KG1 (cell line): ENCODE measurements at places on chromosomes 12 and 14.

DNA sequence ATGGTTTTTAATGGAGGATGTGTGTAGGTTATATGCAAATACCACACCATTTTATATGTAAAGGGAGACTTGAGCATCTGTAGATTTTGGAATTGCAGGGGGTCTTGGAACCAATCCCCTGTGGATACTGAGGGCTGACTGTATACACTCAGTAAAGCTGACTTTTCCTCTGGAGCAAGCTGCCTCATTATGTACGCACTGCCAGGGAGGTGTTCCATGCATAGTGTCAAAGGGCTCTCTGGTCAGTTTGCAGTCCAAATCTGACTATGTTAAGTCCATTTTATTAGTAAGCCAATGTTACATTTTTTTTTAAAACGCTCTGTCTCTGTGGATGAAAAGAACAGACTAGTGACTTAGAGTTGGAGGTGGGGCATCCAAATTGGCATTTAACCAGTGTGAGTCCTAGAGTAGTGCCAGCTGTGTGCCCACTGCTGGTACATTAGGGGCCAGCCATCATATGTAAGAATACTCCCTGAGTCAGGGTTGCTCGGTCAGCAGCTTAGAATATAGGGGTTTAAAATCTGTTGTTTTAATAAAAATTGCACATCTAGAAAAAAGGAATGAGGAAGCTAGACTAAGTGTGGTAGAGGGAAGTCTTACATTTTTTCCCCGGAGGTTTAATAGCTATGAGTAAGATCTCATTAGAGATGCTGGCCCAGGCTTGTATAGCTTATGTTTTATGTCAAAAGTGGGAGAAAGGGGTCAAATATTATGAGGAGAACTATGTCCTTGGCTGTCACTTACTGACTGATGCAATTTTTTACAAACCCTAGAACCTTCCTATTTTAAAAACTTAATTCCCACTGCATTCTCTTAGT lies 87.0 kb downstream of the TESC start:
- no peak for DNase-seq

DNA sequence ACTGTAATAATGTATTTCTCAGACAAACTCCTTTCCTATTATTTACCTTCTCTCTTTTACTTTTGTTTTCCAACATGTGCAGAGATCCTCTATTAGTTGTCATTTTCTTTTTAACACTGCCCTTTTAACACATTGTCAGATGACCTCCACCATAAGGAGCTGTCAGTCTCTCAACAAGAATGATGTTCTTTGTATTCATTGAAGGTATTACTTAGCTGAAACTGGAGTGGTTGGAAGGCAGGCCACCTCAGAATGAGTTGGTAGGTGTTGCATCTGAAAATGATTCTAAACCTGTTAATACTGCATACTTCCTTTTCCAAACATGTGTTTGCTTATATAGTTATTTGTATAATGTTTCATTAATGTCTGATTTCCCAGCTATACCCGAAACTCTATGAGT lies 16.9 kb downstream of the TMEM117 start:
- no peak for DNase-seq

DNA sequence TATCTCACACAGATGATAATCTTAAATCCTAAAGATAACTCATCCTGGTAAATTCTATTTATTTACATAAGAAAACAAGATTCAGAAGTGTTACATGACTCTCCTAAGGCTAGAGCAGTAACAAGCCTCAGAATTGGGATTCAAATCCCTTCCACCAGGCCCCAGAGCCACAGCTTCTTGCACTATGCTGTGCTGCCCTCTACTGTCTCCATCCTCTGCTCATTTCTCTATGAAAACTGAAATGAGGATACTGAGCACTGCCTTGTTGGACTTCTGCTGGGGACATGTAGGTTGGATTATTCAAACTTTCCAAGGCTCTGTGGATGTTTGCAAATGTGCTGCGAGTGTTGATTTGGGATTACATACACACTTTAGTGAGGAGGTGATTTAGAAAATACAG lies 23.5 kb upstream of the C12orf50 start:
- no peak for DNase-seq

GRCh38 chr12:526089-526488 lies 66.3 kb downstream of the B4GALNT3 start:
- DNase-seq: no peak

- no peak for DNase-seq
These were observed 150.5 kb upstream of the KRR1 start for GRCh38 chr12:75661908-75662307.

GRCh38 chr12:57739387-57739786 lies 845 bp upstream of the AGAP2 start:
- no peak for DNase-seq

- DNase-seq: no peak
These were observed 14.2 kb downstream of the FAIM2 start for GRCh38 chr12:49889361-49890095.

- DNase-seq: no peak
These were observed 11.3 kb downstream of the CFAP54 start for GRCh38 chr12:96500693-96501092.

- no peak for DNase-seq
These were observed at the start of gene FOXG1 for GRCh38 chr14:28766469-28766955. Gene FOXG1 (plus strand): TSS chr14:28766787. CDS start chr14:28767280, 493 bp downstream.

- no peak for DNase-seq
These were observed 146.8 kb upstream of the RASSF8 start for GRCh38 chr12:25811656-25812126.

- no peak for DNase-seq
These were observed 77.8 kb upstream of the MAX start for GRCh38 chr14:65179918-65180724.

GRCh38 chr12:110266980-110267620 lies 13.9 kb upstream of the ATP2A2 start:
- DNase-seq: no peak

GRCh38 chr12:65858831-65859230 lies 34.5 kb downstream of the HMGA2 start:
- DNase-seq: no peak

GRCh38 chr12:126030573-126030972 lies 965.3 kb downstream of the AACS start:
- no peak for DNase-seq

DNA sequence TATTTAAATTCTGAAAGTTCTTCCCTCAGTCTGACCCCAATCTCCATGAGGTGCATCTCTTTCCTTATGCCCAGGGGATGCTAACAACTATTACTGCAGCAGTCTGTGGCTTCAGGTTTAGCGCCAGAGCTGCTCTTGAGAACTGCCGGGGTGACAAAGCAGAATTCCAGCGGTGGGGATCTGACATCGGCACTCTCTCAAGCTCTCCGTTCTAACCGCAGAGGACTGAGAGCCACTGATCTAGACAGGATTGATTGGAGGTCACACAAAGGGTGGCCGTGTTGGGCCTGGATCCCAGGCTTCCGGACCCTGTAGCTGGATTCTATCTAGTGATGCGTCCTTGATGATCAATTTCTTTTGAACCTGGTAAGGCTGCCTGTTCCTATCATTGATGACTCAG lies 155.6 kb upstream of the TMEM132C start:
- DNase-seq: no peak

GRCh38 chr12:388541-389141 lies 479 bp downstream of the KDM5A start:
- DNase-seq: no peak

- DNase-seq: peak; percentile 43
These were observed 2.2 kb downstream of the CDK2AP1 start for GRCh38 chr12:123269395-123269892.

DNA sequence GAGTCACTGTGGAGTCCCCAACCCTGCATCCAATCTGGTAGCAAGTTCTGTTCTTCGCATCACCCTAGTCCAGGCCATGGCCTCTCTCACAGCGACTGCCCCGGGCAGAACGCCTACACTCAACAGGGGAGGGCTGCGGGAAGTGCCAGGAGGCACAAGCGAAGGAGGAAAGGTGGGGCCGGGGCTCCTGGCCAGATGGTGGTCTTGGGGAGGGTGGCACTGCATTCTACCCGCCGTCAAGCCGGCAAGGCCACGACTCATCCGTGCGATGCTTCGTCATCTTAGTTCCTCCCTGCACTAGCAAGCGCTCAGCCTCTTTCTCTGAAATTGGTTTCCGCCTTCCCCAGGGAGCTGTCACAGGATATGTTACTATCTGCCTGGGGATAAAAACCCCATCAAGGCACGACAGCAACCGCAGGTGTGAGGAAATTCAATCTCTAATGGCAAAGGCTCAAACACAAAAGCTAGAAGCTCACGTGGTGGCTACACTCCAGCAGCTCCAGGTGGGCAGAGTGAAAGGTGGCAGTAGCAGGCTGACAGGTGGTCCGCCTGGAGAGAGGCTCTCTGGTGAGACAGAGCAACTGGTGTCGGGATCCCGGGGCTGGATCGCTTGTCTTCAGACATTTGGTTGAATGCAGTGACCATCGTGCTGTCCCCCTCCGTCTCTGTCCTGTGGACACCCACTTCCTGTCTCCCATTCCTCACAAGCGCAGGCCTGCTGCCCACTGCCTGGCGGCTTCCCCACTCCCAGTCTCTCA lies 34.1 kb downstream of the ACADS start:
- DNase-seq: no peak

GRCh38 chr14:61488417-61489401 lies 167.3 kb downstream of the PRKCH start:
- no peak for DNase-seq

DNA sequence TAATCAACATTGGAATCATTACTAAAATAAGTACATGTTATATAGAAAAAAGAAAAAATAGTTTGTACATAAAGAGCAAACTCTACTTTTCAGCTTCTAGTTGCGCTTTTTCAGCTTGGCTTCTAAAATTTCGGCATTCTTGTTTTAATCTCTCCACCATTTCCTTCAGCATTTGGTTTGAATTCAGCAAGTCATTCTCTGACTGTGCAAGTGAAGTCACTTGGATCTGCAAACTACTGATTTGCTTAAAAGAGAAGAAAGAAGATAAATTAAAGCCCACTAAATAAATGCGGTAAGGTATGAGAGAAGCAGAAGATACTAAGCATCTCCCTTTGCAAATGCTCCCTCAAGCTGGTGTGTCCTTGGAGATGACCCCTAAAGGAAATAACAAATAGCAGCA lies 126.3 kb downstream of the CEP83 start:
- no peak for DNase-seq

GRCh38 chr12:123150275-123150743 lies 581 bp downstream of the PITPNM2 start:
- no peak for DNase-seq

DNA sequence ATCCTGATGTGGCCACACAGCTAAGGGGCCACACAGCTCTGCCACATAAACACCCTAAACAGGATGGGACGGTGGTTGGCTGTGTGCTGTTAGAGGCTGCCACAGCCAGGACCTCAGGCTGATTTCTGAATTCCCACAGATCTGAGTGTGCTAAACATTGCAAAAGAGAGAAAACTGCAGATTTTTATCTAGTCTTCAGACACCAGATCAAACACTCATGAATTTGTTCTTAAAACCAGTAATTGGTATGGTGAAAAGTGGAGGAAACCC lies 190.7 kb downstream of the MON2 start:
- no peak for DNase-seq

GRCh38 chr14:103220982-103221641 lies 97.9 kb downstream of the TNFAIP2 start:
- DNase-seq: no peak

DNA sequence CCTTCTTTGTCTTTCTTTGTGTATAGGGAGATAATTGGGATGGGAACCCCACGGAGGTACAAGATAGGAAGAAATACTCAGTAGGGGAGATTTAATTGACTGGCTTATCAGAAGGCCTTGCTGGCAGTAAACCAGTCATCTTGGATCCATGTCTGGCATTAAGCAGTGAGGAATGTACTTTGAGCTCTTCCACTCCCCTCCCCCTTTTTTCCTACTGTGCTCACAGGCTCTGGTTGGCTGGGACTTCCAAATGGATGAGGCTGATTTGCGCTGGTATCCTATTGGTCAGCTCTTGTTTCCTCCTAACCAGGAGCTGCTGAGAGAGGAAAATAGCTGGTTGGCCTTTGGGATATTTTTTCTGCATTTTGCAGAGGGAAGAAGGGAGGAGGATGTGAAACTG lies 24.7 kb downstream of the NGDN start:
- no peak for DNase-seq

DNA sequence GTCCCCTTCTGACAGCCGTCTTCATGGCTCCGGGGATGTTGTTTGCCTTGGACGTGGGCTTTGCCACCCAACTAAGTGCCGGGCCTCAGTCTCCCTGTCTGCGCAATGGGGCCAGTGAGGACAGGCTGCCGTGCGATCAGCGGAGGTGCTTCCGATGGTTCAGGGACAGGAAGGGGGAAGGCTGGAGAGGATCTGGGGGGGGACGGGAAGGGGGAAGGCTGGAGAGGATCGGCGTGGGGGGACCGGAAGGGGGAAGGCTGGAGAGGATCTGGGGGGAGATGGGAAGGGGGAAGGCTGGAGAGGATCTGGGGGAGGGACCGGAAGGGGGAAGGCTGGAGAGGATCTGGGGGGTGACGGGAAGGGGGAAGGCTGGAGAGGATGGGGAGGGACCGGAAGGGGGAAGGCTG lies 3.4 kb downstream of the MMP17 start:
- no peak for DNase-seq

DNA sequence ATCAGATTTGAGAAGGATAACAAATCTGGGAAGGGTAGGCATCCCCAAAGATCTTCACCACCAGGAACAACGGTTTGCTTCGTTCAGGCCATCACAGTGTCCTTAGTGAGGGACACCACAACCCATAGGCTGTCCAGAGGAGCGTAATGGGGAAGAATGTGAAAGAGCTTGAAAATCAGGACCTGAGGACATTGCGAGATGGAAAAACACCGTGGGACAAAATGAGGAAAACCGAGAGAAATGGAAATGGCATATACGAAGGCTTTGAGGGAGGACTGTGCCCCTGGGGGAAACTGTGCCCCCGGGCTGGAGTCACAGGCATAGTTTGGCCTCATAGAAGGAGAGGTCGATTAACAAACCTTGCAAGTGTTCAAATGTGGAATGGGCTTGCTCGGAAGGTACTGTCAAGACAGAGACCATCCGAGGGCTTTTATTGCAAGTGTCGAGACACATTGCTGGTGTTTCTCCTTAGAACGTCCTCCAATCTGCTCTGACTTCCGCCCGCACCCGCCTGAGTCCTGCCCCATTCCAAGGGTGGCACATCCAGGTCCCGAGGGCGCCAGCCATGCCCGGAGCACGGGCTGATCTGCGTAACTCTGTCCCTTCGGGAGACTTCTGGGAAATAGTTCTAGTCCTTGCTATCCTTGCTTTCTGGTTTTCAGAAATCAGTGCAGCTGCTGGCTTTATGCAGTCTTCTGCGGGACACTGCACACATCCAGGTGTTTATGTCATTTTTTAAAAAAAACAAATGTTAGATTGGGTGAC lies 885 bp upstream of the PALS1 start:
- DNase-seq: no peak
